ENCODE measurements at places on chromosomes 6 and 20.

DNA sequence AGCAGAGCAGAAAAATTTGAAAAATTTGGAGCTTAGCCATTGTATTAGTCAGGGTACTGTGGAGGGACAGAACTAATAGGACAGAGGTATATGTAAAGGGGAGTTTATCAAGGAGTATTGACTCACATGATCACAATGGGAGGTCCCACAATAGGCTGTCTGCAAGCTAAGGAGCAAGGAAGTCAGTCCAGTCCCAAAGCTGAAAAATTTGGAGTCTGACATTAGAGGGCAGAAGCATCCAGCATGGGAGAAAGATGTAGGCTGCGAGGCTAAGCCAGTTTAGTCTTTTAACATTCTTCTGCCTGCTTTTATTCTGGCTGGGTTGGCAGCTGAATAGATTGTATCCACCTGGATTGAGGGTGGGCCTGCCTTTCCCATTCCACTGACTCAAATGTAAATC lies 82.0 kb downstream of the SMPDL3A start:
- DNase-seq, result no peak

DNA sequence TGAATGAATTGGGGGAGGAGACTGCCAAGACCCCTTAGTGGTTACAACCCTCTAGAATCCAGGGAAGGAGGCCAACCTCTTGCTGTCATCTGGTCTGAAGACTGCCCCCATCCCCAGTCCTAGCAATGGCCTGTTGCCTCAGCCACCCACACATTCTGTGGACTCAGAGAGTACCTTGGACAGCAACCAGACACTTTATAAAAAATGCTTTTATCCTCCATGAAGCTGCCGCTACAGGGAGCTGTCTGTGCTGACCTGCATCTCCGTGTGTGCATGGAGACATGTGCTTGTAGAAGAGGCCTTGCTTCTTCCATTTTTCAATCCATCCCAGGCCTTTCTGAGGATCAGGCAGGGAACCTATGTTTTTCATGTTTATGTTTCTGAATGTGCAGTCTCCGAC lies 15.2 kb downstream of the CDH22 start:
- DNase-seq, result no peak

DNA sequence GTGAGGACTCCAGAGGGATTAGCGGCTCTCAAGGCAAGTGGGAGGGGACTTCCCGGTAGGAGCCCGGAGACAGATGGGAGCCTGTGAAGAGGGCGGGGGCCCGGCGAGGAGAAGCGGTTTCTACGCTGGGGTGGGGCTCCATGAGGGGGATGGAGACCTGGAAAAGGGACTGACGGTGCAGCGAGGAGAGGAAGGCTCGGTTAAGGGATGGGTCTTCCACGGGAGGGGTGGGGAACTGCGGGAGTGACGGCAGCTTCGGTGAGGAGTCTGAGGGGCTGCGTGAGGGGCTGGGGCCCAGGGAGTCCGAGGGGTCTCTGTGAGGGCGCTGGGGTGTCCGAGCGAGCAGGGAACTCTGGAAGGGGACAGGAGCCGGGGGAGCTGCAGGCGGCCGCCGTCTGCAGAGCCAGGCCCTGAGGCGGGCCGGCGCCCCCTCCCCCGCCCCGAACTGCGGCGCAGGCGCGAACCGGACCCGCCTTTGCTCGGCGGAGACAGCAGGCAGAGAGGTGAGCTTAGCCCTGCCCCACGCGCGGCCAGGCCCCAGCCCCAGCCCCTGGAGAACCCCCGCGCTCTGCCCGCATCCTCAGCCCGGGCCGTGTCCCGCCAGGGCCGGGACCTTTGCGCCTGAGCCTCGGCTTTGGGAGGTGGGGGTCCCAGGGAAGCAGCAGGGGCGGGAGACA lies at the start of gene NRSN2:
Gene NRSN2, plus strand, starts transcription at position 472 of the 677 bp plus-strand sequence. CDS start 2,533 bp downstream, outside the sequence.
- DNase-seq, result no peak

- no peak for DNase-seq
Measured at GRCh38 chr20:51306521-51307358, 235.8 kb downstream of the NFATC2 start.

- no peak for DNase-seq
Measured at GRCh38 chr6:10644225-10644624, 50.2 kb downstream of the C6orf52 start.

DNA sequence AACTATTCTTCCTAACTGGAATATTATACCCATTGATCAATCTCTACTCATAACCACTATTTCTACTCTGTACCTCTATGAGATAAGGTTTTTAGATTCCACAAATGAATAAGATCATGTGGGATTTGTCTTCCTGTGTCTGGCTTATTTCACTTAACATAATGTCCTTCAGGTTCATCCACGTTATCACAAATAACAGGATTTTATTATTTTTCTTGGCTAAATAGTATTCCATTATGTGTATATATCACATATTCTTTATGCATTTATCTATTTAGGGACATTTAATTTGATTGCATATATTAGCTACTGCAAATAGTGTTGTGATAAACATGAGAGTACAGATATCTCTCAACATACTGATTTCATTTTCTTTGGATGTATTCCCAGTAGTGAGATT lies 823.0 kb upstream of the ADGRB3 start:
- DNase-seq, result no peak

All from GM04503 (cell line).